Activated CD8-positive, alpha-beta memory T cell treated with anti-CD3 and anti-CD28 coated beads, Interleukin-2, amount 10 ng/mL, durations not matched to agents 7 days and 5 days (primary cell): ENCODE measurements at places on chromosomes 12 and 14. TPM values are rescaled to one million over a fixed set of nuclear protein-coding genes. Genes with fewer than 3 reads are reported as not detected.

The ENDOU gene
- not detected for total RNA-seq

The PAH gene
- not detected for total RNA-seq

The CCER1 gene
- total RNA-seq = not detected

The ITGB7 gene
- 729 TPM for total RNA-seq

The TEX52 gene
- total RNA-seq = 0.67 TPM

The NKX2-1 gene
- not detected for total RNA-seq

The SLC38A4 gene
- not detected for total RNA-seq

The SRRM4 gene
- total RNA-seq = not detected

The PTCSC3 gene
- total RNA-seq = not detected

The PLA2G1B gene
- not detected for total RNA-seq

The LGR5 gene
- total RNA-seq = not detected

The E2F7 gene
- 20.2 TPM for total RNA-seq

The NCOR2 gene
- 99.4 TPM for total RNA-seq

The RGS6 gene
- 1.5 TPM for total RNA-seq

The C12orf54 gene
- total RNA-seq = not detected

The MAP3K9 gene
- 6.5 TPM for total RNA-seq

The SYT1 gene
- total RNA-seq = not detected

The SLC17A8 gene
- not detected for total RNA-seq

The PPP1R12A gene
- total RNA-seq = 104 TPM

The KRT79 gene
- total RNA-seq = not detected

The TSHR gene
- 0.73 TPM for total RNA-seq

The METTL3 gene
- 93.5 TPM for total RNA-seq

The IQSEC3 gene
- total RNA-seq = 2.0 TPM
